AG08396 (cell line): ENCODE measurements at places on chromosomes 5 and 9.

- DNase-seq, result no peak
These were observed 55.0 kb downstream of the PAPPA start for GRCh38 chr9:116208417-116209232.

GRCh38 chr9:4301971-4302427 is 2.1 kb upstream of the GLIS3 start:
- DNase-seq, result peak; percentile 72

- no peak for DNase-seq
These were observed 188.9 kb downstream of the ARHGAP26 start for GRCh38 chr5:142958944-142959682.

GRCh38 chr5:110013017-110013416 is 323.3 kb downstream of the MAN2A1 start:
- no peak for DNase-seq

- no peak for DNase-seq
These were observed 7.3 kb downstream of the PTGES2 start for GRCh38 chr9:128120061-128120740.
